ENCODE measurements at places on chromosomes 16 and 17.
A peak's percentile ranks its signal among the peaks of the same experiment; 100 is the strongest.

GRCh38 chr17:66347661-66348514 lies 45.5 kb downstream of the PRKCA start:
- no peaks in the 10 kb centered on the region for H3K27me3 ChIP-seq
- no peak overlapping the region for H3K27ac ChIP-seq
- H3K4me3 ChIP-seq: no peak overlapping the region
- peaks cover 20% of the 10 kb centered on the region for H3K4me1 ChIP-seq

GRCh38 chr16:24511792-24512191 lies 27.6 kb upstream of the RBBP6 start:
- peaks cover 13% of the 10 kb centered on the region for H3K4me1 ChIP-seq
- DNase-seq: no peak
- no peak overlapping the region for H3K27ac ChIP-seq
- H3K27me3 ChIP-seq: no peaks in the 10 kb centered on the region

DNA sequence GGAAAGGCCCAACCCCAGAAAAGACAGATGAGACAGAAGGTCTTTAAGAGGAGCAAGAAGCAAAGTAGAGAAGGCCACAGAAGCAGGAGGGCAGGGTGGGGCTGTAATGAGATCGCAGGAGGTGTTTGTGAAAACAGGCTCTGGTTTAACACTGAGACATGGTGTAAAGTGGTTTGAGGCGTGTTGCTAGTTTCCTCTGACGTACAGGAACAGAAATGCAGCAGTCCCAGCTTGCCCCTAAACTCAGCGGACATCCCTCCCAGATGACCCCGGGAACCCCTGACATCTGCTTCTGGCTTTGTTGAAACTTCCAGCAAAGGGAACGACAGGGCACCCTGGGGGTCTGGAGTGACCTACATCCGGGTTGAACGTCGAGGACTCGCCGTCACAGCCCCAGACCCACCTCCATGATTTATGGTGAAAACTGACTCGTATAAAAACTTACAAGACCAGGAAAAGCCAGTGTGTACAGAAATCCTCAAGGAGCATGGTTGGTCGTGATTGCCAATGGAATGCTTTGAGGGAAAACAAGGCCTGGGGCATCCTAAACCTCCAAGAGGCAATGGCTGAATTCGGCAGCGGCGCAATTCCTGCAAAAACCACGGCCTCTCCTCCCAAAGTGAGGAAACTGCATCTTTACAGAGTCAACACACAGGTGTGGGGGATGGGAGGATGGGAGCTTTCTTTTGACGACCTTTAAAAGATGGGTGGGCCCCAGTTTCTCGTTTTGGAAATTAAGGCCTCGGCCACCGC lies 25.8 kb downstream of the LITAF start:
- no peak overlapping the region for H3K4me3 ChIP-seq
- DNase-seq: no peak
- H3K36me3 ChIP-seq: peaks cover 8% of the 10 kb centered on the region
- H3K27ac ChIP-seq: no peak overlapping the region

GRCh38 chr16:23690771-23691482 lies 12.2 kb downstream of the PLK1 start:
- DNase-seq: no peak
- no peaks in the 10 kb centered on the region for H3K4me1 ChIP-seq
- H3K4me3 ChIP-seq: no peak overlapping the region
- no peaks in the 10 kb centered on the region for H3K27me3 ChIP-seq
- no peak overlapping the region for H3K27ac ChIP-seq

- H3K4me3 ChIP-seq: no peak overlapping the region
- H3K27me3 ChIP-seq: no peaks in the 10 kb centered on the region
- DNase-seq: no peak
- H3K27ac ChIP-seq: no peak overlapping the region
- H3K4me1 ChIP-seq: peaks cover 1% of the 10 kb centered on the region
Observed at GRCh38 chr17:82444284-82444893, 6.2 kb downstream of the CYBC1 start.

DNA sequence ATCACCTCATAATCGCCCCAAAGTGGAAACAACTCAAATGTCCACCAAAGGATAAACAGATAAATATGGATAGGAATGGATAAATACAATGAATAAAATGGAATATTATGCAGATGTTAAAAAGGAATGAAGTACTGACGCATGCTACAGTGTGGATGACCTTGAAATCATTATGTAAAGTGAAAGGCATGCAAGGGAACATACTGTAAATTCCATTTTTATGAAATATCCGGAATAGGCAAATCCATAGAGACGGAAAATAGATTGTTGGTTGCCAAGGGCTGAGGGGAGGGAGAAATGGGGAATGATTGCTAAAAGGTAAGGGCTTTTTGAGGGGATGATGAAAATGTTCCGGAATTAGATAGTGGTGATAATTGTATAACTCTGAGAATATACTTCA lies 36.0 kb downstream of the STAT5B start:
- H3K36me3 ChIP-seq: no peaks in the 10 kb centered on the region
- no peak overlapping the region for H3K4me3 ChIP-seq
- H3K27ac ChIP-seq: no peak overlapping the region
- no peaks in the 10 kb centered on the region for H3K27me3 ChIP-seq
- DNase-seq: no peak

- no peak for DNase-seq
- no peak overlapping the region for H3K4me3 ChIP-seq
- no peaks in the 10 kb centered on the region for H3K4me1 ChIP-seq
- H3K27me3 ChIP-seq: peaks cover 2% of the 10 kb centered on the region
Observed at GRCh38 chr17:4748686-4749085, 9.0 kb upstream of the CXCL16 start.

DNA sequence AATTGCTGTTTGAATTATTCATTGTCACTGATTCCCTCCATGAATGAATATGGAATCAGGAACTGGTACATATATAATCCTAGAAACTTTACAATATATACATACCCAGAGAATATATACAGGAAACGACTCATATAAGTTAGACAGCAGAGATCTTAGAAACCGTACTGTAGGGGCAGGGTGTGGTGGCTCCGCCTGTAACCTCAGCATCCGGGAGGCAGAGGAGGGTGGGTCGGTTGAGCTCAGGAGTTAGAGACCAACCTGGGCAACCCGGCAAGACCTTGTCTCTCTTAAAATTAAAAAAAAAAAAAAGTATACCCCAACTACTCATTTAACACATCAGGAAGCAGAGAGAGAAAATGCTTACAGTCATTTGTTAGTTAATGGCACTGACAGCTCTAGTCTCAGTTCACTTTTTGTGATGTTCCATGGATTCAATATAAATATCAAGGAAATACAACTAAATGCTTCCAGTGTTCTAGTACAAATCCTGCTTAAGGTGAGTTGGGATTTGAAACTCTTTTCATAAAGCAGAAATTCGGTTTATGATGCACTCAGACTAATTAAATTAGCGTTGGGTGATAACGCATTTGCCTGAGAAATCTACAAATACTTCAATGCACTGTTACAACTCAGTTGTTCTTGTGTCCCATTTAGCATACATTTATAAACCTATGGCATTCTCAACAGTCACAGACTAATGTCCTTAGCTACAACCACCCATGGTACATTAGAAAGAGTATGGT lies 5.6 kb downstream of the GLG1 start:
- no peaks in the 10 kb centered on the region for H3K27me3 ChIP-seq
- no peak for DNase-seq
- H3K27ac ChIP-seq: no peak overlapping the region
- H3K4me3 ChIP-seq: no peak overlapping the region

DNA sequence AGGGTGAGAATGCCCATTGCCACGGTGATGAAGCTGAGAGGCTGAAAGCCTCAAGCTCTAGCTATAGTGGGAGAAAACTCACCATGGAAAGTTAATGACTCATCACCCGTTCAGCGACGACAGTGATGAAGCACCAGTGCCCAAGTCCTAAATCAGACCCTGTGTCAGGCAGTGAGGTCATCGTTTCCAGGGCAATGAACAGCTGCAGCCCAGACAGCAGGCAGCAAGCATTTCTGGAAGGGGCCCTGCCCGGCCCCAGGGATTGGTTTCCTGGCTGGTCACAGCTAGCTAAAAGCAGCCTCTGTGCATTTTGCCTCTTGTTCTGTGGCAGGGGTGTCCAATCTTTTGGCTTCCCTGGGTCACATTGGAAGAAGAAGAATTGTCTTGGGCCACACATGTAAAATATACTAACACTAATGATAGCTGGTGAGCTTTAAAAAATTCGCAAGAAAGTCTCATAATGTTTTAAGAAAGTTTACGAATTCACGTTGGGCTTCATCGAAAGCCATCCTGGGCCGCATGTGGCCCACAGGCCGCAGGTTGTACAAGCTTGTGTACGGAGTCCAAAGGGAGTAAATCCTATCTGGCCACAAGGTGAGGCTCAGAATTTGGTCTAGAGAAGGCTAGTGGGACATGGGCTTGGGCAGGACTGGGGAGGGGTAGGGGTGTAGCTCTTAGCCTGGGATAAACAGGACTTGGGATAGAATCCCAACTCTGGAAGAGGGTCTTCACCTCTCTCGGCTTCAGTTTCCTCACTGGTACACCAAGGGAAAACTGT lies 40.6 kb downstream of the MIS12 start:
- DNase-seq: peak; percentile 97
- peak overlapping the region; percentile 4 for H3K4me3 ChIP-seq
- peak overlapping the region; percentile 95 for H3K27ac ChIP-seq
- peaks cover 16% of the 10 kb centered on the region for H3K4me1 ChIP-seq

GRCh38 chr17:61011251-61011650 lies 333.6 kb downstream of the BCAS3 start:
- H3K4me1 ChIP-seq: no peaks in the 10 kb centered on the region
- H3K27me3 ChIP-seq: no peaks in the 10 kb centered on the region
- H3K36me3 ChIP-seq: no peaks in the 10 kb centered on the region
- no peak overlapping the region for H3K4me3 ChIP-seq
- H3K27ac ChIP-seq: no peak overlapping the region

DNA sequence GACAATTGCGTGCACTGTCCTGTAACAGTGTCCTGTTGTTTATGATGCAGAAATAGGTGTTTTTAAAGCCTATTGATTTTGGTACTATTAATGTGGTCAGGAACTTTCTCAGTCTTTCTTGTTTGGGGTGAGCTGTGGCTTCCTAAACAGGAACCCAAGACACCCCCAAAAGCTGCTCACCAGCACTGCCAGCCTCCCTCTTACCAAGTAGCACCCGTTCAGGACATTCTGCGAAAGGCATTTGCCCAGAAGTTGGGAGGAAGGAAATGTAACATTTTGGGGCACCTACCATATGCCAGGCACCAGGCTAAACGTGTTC lies 21.6 kb upstream of the STH start:
- H3K4me1 ChIP-seq: no peaks in the 10 kb centered on the region
- no peak for DNase-seq
- H3K27ac ChIP-seq: no peak overlapping the region

- H3K36me3 ChIP-seq: no peaks in the 10 kb centered on the region
- no peaks in the 10 kb centered on the region for H3K4me1 ChIP-seq
- no peak overlapping the region for H3K4me3 ChIP-seq
- no peaks in the 10 kb centered on the region for H3K27me3 ChIP-seq
- H3K27ac ChIP-seq: no peak overlapping the region
Observed at GRCh38 chr16:7025616-7026190, 306.9 kb upstream of the RBFOX1 start.

GRCh38 chr17:7144213-7144612 lies 29.6 kb upstream of the ASGR2 start:
- no peak overlapping the region for H3K4me3 ChIP-seq
- H3K27me3 ChIP-seq: peaks cover 15% of the 10 kb centered on the region
- no peaks in the 10 kb centered on the region for H3K36me3 ChIP-seq
- H3K4me1 ChIP-seq: no peaks in the 10 kb centered on the region
- H3K27ac ChIP-seq: no peak overlapping the region
- DNase-seq: no peak

GRCh38 chr16:82341146-82341669 lies 171.2 kb upstream of the MPHOSPH6 start:
- H3K27ac ChIP-seq: no peak overlapping the region
- no peak for DNase-seq
- no peaks in the 10 kb centered on the region for H3K27me3 ChIP-seq
- no peaks in the 10 kb centered on the region for H3K36me3 ChIP-seq

- H3K27me3 ChIP-seq: no peaks in the 10 kb centered on the region
- H3K4me1 ChIP-seq: peaks cover 44% of the 10 kb centered on the region
- no peak overlapping the region for H3K4me3 ChIP-seq
Observed at GRCh38 chr17:56177361-56177760, 24.1 kb downstream of the ANKFN1 start.

DNA sequence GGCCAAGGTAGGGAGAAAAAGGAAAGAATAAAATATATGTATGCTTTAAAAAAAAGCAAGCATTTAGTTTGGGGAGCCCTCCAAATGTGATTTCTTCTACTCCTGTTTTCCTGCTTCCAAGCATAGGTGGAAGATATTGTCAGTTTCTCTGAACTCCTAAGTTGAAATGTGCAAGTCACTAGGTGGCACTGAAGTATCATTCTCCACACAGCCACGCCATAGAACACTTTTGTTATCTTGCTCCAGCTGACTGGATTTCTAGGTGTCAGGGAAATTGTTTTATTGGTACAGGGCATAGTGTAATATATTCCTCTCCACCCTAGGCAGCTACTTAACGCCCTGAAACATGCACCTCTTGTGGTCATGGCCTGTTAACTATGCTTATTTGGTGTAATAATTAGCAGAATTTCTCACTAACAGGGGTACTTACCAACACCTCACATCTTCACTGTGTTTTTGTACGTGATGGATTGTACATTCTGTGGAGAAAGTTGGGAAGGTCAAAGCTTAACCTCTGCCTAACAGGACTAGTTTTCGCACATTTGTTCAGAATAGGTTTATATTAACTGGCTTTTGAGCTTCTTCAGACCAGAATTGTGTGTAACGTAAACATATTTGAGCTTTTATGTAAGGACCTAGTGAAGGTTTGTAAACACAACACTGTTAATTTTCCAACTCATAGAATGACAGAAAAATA lies 69.3 kb downstream of the FTO start:
- peaks cover 98% of the 10 kb centered on the region for H3K4me1 ChIP-seq
- peak; percentile 86 for DNase-seq
- H3K36me3 ChIP-seq: no peaks in the 10 kb centered on the region
- no peaks in the 10 kb centered on the region for H3K27me3 ChIP-seq

DNA sequence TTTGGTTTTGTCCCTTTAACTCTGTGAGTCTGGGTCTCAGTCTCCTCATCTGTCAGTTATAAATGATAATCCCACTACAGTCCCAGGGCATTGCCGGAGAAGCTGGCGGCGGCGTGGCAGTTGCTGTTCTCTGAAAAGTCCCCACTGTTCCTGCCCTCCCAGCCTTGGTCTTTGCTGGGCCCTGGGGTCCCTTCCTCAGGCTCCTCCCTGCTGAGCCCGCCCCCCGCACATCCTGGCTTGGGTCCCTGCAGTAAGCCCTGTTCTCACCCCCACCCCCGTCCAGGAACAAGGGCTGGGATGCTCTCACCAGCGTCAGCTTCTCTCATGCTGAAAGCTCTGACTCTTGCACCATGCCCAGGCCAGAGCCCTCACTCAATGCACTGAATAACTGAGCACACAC lies 35.3 kb upstream of the PEMT start:
- DNase-seq: no peak
- H3K4me3 ChIP-seq: no peak overlapping the region
- H3K36me3 ChIP-seq: no peaks in the 10 kb centered on the region
- no peaks in the 10 kb centered on the region for H3K4me1 ChIP-seq
- no peaks in the 10 kb centered on the region for H3K27me3 ChIP-seq

DNA sequence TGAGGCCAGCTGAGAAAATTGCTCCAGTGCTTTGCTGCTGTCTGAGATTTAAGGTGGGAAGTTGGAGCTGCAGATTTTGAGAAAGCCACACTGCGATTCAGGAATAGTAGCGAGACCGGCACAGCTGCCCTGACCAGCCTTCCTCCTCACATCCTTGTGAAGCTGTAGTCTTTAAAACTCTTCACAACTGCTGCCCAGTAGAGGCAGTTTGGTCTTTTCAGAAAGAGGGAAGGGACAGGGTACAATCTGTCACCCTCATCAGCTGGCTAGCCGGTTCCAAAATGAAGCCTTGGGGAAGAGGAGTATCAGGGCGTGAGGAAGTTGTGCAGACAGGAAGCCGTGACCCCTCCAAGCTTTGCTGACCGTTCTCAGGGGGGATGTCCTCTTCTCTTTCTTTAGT lies 195.3 kb downstream of the MSI2 start:
- no peak overlapping the region for H3K4me3 ChIP-seq
- no peaks in the 10 kb centered on the region for H3K4me1 ChIP-seq
- no peak overlapping the region for H3K27ac ChIP-seq
- no peak for DNase-seq
- H3K27me3 ChIP-seq: no peaks in the 10 kb centered on the region
